ENCODE measurements at places on chromosomes 7 and 10. TPM values are rescaled to one million over a fixed set of nuclear protein-coding genes. Genes with fewer than 3 reads are reported as not detected.

Gene PNLIPRP2
- total RNA-seq, result not detected

GRCh38 chr10:87615856-87616255 lies 43.8 kb upstream of the PAPSS2 start:
- no peaks in the 10 kb centered on the region for H3K4me1 ChIP-seq
- no peaks in the 10 kb centered on the region for H3K36me3 ChIP-seq
- peaks cover 12% of the 10 kb centered on the region for H3K27me3 ChIP-seq
- DNase-seq, result no peak
- no peak overlapping the region for H3K27ac ChIP-seq

DNA sequence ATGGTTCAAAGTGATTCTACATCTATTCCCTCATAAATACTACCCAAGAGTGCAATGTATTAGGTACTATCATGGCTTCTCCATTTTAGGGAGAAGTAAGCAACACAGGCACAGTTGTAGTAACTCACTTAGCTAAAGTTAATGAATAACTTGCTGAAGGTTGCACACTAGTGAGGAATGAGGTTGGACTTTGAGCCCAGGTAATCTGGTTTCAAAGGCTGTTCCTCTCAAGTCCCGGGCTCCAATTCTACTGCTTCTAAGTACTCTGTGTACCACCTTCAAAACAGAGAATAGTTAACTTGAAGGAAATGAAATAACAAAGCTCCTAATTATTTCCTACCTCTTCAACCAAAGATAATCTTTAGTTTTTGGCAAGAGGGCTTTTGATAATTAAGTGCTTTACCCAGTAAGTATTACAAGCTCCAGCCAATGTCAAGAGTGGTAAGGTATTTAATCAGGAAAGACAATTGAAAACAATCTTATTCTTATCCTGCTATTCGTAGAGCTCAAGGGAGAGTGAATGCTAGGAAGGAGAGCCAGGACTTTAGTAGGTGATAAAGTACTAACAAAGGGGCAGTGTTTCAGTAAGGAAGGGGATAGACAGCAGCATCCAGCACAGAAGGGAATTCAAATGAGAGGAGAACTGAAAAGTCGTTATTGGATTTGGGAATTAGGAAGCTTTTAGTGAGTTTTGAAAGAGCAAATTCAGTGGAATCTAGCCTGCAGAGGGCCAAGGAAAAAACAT lies 158.2 kb upstream of the PTPRZ1 start:
- DNase-seq, result no peak
- H3K4me3 ChIP-seq, result no peak overlapping the region
- no peaks in the 10 kb centered on the region for H3K36me3 ChIP-seq
- H3K27ac ChIP-seq, result no peak overlapping the region
- no peaks in the 10 kb centered on the region for H3K27me3 ChIP-seq
- no peaks in the 10 kb centered on the region for H3K4me1 ChIP-seq

- H3K4me1 ChIP-seq, result no peaks in the 10 kb centered on the region
- no peak overlapping the region for H3K27ac ChIP-seq
- no peaks in the 10 kb centered on the region for H3K27me3 ChIP-seq
- DNase-seq, result no peak
These were observed 47.7 kb downstream of the MINPP1 start for GRCh38 chr10:87552248-87552929.

Gene C1QL3
- total RNA-seq, result not detected

DNA sequence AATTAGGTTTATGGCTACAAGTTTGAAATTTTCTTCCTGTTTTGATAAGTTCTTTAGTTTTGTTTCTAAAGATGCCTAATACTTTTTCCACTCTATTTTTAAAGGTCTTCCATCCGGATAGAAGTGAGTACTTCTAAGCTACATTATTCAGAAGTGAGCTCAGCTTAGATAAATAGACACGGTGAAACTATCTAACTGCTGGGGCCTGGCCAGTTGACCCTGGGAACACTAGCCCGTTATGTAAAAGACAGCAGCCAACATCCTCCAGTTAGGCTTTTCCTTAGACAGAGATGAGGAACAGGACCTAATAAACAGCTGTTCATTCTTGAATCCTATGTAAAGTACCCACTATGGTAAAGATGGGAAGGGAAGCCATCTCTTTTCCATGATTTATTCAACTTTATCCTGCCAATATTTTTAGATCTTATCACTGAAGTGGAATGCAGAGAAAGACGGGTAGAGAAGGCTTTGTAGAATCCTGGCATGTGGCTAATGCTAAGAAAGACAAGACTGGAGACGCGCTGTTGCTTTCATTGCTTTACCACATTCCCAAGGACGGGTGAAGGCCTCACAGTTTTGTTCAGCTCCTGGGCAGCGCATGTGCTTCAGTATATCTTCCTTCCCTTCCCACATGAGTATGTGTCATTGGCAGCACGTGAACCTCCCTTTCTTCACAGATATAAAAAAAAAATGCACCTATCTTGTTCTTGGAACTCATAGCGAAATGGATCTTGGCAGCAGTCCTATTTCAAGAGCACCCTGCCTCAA lies 340.0 kb upstream of the MEOX2 start:
- H3K27ac ChIP-seq, result peak overlapping the region; percentile 39
- no peak for DNase-seq
- peaks cover 10% of the 10 kb centered on the region for H3K4me1 ChIP-seq
- no peaks in the 10 kb centered on the region for H3K36me3 ChIP-seq

Measured in psoas muscle (tissue), 8 donors.